A172 (cell line): ENCODE measurements at places on chromosomes 13 and 19. TPM values are rescaled to one million over a fixed set of nuclear protein-coding genes. Genes with fewer than 3 reads are reported as not detected.
A peak's percentile ranks its signal among the peaks of the same experiment; 100 is the strongest.

F7 gene
- 0.05 TPM in 1 of 2 replicates, not detected in the other for total RNA-seq

GRCh38 chr19:18995804-18996241 is 37.5 kb downstream of the SUGP2 start:
- DNase-seq = peak; percentile 85

GRCh38 chr13:100983111-100983510 is 308.5 kb upstream of the TMTC4 start:
- no peak for DNase-seq

GRCh38 chr13:44364345-44365000 is 9.2 kb upstream of the SERP2 start:
- DNase-seq = peak; percentile 90

GRCh38 chr13:30108216-30108912 is 199.0 kb downstream of the KATNAL1 start:
- no peak for DNase-seq

GRCh38 chr13:20616059-20616797 is 49.3 kb downstream of the IFT88 start:
- DNase-seq = peak; percentile 77

DNA sequence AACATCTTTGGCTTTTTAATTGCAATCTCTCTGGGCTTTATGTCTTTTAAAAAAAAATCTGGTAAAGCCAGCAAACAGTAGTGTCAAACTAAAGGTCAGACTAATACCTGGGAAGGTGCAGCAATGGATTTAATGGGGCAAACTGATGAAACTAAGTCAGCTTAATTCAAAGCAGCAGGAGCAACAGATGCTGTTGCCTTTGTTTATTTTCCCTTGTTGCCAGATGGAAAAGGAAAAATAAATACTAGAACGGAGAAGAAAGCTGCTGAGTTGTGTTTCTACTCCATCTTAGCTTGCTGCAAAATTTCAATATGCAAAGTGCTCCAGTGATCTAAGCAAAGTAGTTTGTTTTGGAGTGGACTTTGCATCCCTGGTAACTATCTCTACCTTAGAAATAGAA is 1097.8 kb downstream of the PCDH17 start:
- no peak for DNase-seq
